ENCODE measurements at places on chromosomes 7 and 10.

DNA sequence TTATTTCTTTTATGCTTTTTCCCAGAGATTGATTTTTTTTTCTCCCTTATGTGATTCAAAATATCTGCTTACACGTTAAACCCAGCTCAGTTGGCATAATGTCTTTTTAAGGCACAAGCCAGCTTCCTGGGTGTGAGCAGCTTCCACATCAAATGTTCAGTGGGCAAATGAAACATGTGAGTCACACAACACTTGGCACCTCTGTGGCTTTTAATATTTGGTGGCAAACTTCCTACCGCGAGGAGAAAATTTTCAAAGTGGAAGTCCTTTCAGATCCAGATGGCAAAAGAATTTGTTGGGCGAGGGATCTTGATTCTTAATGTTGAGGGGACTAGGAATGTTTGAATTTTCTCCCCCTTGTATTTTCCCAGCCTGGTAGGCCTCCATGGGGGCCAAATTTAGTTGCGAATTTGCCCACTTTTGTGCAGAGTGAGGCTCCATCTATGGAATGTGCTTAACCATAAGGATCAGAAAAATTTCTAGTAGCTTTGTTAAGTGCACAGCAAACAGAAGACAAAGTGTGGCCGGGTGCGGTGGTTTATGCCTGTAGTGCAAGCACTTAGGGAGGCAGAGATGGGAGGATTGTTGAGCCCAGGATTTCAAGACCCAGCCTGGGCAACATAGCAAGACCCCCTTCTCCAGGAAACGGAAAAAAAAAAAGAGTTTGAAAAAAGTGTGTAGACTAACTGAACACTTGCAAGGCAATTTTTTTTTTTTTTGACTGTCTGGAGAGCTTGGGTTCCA is 31.0 kb downstream of the CUX1 start:
- no peak for DNase-seq

GRCh38 chr7:48446721-48447120 is 275.5 kb downstream of the ABCA13 start:
- DNase-seq: no peak

DNA sequence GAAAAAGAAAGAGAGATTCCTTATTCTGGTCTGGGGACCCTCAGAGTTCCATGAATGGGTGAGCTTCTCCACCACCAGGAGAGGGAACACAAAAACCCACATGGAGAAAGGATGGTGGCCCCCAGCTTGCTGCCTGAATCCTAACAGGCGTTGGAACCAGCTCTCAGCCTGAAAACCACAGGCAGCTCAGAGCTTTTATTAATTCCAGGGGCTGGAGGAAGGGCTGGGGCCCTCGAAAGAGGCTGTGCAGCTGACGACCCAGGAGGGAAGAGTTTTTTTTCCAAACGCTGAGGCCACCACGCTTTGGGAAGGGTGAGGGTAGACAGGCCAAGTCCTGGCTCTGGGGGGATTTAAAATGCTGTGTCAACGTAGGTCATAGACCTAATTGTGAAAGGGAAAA is 10.8 kb upstream of the ELN start:
- DNase-seq: no peak

DNA sequence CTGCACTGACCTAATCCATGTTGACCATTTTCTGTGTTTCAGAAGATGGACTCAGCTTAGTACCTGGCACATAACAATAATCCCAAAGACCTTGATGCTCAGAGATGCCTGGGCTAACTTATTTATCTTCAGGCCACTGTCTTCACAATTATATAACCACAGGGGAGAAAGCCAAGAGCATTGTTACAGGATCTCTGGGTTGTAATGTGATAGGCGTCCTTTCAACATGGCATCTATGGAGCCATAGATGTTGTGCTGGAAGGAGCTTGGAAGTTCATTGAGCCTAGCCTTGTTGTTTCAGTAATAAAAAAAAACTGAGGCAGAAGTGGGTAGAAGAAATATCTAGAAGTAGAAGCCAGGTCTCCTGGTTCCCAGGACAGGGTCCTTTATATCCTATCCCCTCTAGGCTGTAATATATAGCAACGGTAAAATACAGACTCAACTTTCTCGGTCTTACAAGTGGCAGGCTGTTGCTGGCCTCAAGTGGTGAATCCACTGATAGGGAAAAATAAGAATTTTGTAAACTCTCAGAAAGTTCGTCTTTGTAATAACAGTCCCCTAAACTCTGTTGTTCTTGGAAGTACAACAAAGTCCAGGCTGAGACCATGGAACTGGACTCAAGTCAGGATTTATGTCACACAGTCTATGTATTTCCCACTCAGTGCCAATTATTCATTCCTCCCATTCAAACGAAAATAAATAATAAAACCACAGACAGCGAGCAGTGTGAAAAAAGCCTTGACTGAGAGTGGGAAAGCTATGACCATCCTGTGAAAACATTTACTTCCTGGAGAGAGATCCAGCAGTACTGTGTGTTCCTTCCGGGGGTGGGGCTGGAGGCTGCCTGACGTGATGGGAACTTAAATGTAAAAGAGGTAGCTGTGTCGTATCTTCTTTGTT is 277.6 kb downstream of the REEP3 start:
- no peak for DNase-seq

GRCh38 chr7:26413007-26413691 is 121.5 kb downstream of the SNX10 start:
- no peak for DNase-seq

DNA sequence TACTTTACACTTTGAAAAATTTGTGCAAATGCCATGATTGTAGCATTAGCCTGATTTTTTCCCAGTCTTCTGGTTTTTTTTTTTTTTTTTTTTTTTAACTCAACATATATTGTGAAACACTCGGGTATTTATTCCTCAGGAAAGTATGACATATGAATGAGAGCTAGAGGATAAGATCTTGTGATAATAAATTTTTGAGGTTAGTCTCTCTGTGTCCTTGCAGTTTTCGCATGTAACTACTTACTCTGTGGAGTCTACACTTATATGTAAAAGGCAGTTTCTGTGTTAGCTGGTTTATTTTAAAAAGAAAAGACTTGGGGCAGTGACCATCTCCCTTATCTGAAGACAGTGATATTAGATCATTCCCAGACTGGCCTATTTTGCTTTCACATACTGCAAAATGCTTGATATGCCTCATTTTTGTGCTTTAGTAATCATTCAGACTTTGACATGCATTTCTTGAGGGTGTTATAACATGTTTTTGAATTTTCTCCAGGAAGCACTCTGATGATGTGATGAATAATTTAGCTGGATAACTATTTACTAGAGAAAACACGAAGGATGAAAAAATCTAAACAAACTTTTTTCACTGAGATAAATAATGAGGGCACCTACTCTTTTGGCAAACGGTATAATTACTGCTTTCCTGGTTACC is 371.0 kb downstream of the NRG3 start:
- DNase-seq: no peak

DNA sequence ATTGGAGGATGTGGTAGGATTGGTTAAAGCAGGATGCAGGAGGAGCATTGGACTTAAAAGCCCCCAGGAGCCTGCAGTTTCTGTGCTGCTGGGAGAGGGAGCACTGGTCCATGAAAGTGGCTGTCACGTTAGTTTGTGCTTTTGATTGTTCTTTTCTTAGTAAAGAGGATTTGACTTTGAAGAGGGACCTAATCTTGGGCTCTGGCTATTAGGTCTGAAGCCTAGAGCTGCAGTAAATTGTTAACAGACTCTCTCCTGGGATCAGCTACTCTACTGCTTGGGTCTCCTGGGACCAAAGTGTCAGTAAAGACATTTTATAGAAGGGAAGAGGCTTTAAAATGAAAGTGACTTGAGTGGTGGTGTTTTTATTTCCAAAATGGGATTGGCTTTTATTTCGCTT is 3.7 kb downstream of the ZFYVE27 start:
- no peak for DNase-seq

DNA sequence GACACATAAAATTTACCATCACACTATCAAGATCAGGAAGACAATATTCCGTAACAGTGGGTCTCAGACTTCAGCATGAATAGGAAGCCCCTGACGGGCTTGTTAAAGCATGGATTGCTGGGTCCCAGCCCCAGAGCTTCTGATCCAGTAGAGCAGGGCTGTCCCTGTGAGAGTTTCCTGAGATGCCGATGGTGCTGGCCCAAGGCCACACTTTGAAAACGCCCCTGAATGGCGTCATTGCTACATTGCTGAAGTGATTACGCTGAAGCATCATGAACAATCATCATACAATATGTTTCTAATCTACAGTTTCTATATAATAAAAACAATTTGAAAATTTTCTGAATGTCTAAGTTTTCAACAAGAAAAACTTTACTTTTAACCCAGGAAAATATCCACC is 38.0 kb upstream of the TMEM72 start:
- DNase-seq: no peak

- DNase-seq: no peak
These were observed 157.1 kb downstream of the TSPAN12 start for GRCh38 chr7:120700796-120701195.

GRCh38 chr10:282294-283139 is 147.3 kb downstream of the ZMYND11 start:
- no peak for DNase-seq
